Adrenal gland (tissue), 19 donors: ENCODE measurements at places on chromosomes 5 and 9.

DNA sequence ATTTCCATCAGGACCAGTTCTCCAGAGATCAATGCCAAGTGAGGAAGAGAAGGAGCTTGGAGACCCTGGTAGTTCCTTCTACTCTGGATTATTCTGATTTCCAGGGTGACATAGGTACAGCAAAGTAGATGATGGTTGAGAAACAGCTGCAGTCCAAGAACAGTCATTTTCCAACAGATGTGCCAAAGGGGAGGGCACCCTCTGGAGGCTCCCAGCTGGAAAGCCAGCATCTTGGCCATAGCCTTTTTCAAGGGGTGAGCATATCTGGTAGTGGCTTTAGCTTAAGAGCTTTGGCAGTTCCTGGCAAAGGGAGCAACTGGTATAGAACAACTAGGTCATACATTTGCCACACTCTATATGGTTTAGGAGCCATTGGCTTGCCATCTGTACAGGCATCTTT, 492.7 kb downstream of the RASEF start:
- no peaks in the 10 kb centered on the region for H3K27me3 ChIP-seq
- no peak for DNase-seq
- no peaks in the 10 kb centered on the region for H3K4me1 ChIP-seq
- H3K36me3 ChIP-seq = no peaks in the 10 kb centered on the region

DNA sequence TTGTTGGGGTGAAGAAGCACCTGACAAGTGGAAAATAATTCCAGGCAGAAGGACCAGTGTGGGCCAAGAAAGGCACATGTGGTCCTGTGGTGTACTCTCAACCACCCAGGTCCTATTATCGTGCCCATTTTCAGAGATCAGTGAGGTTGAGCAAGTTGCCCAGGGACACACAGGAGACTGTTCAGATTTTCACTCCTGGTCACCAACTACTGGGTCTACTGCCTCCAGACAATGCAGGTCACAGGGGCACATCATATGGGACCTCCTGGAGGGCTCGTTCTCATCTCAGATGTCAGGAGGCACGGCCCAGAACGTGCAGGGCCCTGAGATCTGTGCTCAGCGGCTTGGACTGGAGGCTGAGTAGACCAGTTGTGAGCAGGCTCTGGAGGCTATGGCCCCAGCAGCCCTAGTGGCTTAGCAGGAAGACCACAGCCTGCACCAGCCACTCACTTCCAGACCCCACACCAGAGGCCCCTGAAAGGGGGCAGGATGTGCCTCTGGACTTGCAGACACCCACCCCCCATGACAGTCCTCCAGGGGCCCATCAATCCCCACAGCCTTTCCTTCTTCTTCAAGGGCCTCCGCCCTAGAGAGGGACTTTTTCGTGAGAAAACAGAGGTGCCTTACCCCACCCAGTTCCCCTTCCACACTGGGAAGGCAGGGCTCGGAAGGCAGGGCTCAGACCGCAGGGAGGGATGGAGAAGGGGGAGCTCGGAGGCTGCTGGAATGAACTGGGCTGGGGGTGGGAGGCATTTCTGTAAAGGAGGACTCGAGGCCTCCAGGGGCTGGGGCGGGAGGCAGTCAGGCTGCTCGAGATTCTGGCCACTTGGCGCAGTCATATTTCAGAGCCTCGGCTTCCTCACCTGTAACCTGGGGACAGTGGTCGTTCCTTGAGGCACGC, 82.7 kb upstream of the NEURL1B start:
- no peak overlapping the region for H3K4me3 ChIP-seq
- H3K27me3 ChIP-seq = no peaks in the 10 kb centered on the region
- peaks cover 30% of the 10 kb centered on the region for H3K4me1 ChIP-seq
- H3K27ac ChIP-seq = no peak overlapping the region

DNA sequence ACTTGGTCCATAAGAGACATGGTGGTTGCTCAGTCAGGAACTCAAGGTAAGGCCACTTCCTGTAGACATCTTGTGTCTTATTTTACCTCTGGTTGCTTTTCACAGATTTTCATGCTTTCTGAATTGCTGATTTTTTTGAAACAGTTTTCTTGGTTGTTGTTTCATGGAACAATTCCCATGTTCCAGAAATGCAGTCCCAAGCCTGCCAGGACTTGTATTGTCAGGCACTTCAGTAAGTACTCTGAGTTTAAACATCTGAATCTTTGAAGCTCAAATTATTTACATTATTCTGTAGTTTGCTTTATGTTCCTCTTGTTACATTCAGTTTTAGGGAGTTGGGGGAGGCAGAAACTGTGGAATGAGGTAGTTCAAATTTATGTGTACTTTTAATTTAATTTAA, 290.2 kb downstream of the DMRT2 start:
- no peaks in the 10 kb centered on the region for H3K27me3 ChIP-seq
- no peaks in the 10 kb centered on the region for H3K36me3 ChIP-seq
- DNase-seq = no peak
- no peak overlapping the region for H3K4me3 ChIP-seq

GRCh38 chr5:57687596-57687995, 205.0 kb upstream of the ACTBL2 start:
- no peak overlapping the region for H3K27ac ChIP-seq
- DNase-seq = no peak
- no peaks in the 10 kb centered on the region for H3K36me3 ChIP-seq
- no peak overlapping the region for H3K4me3 ChIP-seq
- peaks cover 1% of the 10 kb centered on the region for H3K4me1 ChIP-seq
